Astrocyte of the spinal cord (primary cell): ENCODE measurements at places on chromosomes 11 and 22.

- peak; percentile 64 for DNase-seq
These were observed 9.2 kb downstream of the OR8B4 start for GRCh38 chr11:124415356-124415923.

- peak; percentile 86 for DNase-seq
These were observed 13.2 kb downstream of the C11orf87 start for GRCh38 chr11:109435121-109435742.

DNA sequence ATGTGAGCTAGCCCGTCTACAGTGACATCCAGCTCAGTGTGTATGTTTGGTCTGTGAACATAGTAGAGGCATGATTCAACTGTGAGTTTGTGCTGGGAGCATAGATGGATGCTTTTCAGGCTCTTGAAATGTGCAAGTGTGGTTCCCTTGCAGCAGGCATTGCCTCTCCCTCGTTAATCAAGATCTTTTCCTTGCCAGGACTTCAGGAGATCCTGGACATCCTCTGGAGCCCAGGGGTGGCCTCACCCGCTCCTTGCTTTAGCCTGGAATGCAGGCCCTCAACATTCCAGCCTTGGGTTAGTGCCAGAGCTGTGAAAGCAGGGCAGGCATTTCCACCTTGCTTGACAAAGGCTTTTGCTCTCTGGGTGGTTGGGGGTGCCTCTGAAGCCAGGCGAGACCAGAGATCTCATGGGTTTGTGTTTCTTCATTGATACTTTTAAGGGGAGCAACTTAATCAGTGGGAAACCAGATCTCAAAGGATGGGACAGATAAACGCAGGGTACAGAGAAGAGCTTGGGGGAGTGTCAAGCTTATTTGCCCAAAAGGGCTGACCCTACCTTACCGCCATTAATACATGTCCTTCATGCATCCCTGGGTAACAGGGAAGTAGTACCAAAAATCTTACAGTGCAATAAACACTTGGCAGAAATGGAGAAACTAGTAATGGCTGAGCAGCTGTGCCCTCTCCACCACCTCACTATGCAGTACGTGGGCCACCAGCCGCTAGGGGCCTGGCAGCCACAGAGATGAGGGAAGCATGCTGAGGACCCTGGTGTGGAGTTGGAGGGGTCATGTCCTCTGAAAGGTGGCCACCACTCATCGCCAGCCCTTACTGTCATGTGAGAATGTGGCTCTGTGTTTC is 72.1 kb downstream of the PTPRJ start:
- peak; percentile 58 for DNase-seq

GRCh38 chr11:69195824-69196782 is 40.4 kb downstream of the SMIM38 start:
- DNase-seq, result no peak

- DNase-seq, result peak; percentile 50
These were observed 2.1 kb downstream of the RTN3 start for GRCh38 chr11:63683133-63683991.

DNA sequence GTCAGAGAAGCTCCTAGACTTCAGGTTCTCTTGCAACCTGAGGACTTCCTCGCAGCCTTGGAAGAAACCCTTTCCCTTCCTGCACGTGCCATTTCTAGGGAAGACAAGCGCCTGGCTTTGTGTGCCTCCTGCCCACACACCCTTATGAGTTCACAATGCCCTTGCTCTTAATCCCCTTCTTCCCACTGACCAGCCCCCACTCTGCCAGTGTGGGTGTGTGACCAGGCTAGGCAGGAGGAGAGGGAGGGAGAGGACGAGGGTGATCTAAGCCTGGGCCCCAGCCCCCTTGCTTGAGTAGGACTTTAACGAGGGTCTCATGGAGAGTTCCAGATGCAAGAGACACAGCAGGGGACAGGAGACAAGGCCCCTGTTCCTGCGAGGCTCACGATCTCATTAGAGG is 30.2 kb downstream of the TP53I11 start:
- DNase-seq, result no peak

- DNase-seq, result no peak
These were observed 77.2 kb upstream of the PPARA start for GRCh38 chr22:46072981-46073682.

GRCh38 chr11:47152953-47153950 is 23.4 kb downstream of the ARFGAP2 start:
- DNase-seq, result peak; percentile 82

GRCh38 chr11:16924462-16924825 is 89.8 kb downstream of the PLEKHA7 start:
- no peak for DNase-seq

GRCh38 chr11:3162410-3163240 is 2.5 kb downstream of the OSBPL5 start:
- no peak for DNase-seq

- no peak for DNase-seq
These were observed 24.6 kb upstream of the GRAMD4 start for GRCh38 chr22:46595545-46595944.

DNA sequence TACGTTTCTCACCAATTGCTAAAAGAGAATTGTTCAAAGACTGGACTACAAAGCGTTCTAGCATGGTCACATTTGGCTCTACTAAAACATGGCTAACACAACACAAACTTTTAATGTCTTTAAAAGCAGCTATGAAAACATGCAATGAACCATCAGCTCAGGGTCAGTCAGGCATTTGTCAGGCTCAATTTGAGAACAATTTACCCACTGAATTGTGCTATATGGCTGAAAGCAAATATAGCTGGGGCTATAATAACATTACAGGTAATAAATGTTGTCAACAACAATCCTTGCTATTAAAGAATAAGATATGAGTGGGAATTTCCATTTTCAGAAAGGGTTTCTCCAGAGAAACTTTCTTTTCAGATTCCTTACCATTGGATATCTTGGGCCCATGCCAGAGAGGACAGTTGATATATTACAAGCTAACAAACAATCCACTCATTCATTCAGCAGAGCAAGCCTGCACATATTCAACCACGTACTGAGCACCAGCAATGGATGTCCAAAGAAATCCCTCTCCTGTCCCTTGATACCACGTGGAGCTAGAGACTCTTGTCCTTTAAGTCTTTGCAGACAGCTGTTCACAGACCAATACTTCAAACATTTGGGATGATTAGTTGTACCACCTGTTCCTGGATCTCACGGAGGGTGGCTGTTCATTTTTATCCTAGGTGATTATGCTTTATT is 82.5 kb upstream of the DDI1 start:
- no peak for DNase-seq

DNA sequence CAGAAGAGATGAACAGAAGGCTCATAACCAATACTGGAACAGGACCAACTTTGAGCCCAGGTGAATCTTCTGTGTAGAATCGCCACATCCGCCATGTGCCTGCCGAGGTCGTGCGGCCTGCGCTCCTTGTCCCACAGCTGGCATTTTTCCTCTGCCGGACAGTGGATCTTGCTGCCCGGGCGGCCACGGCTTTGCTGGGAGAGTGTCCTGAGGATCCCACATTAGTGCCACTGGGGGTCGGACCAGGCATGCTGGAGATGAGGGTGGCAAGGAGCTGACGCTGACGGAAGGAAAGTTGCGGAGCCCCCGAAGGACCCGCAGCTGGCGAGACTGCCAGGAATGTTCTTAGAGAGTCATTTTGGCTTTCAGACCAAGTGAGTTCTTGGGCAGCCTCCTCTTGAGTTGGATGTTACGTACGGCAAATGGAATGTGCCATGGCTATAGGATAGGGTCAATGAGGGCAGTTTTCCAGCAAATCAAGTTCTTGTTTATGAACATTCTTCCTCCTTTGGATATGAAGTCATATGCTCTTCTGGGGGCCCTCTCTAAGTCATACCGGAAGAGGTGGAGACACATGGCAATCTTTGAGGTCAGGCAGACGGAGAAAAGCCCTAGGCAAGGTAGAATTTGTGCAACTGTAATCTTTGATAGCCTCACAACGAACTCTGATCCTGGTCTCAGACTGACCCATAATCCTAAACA is 57.4 kb upstream of the NUP160 start:
- DNase-seq, result peak; percentile 26

DNA sequence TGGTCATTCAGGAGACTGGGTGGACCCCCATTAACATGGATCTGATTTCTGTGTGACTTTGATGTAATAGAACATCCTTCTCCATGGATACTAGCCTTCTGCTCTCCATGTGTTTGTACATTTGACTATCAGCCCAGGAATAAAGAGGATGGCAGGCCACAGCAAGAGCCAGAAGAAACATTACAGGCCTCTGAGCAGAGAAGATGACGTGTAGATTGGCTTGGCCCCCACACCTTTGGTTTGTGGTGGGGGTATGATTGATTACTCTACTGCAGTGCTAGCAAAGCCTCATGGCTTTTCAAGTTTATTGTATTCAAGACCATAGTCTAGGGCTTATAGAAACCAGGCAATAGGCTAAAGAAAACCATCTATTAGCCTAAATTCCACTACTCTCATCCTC is 77.0 kb downstream of the GRAMD1B start:
- peak; percentile 70 for DNase-seq

GRCh38 chr11:60951904-60952741 is at the start of gene SLC15A3:
Gene SLC15A3 (minus strand): TSS chr11:60952176. CDS start chr11:60951551, 625 bp downstream.
- no peak for DNase-seq

GRCh38 chr22:36399472-36399778 is 11.7 kb upstream of the MYH9 start:
- no peak for DNase-seq

DNA sequence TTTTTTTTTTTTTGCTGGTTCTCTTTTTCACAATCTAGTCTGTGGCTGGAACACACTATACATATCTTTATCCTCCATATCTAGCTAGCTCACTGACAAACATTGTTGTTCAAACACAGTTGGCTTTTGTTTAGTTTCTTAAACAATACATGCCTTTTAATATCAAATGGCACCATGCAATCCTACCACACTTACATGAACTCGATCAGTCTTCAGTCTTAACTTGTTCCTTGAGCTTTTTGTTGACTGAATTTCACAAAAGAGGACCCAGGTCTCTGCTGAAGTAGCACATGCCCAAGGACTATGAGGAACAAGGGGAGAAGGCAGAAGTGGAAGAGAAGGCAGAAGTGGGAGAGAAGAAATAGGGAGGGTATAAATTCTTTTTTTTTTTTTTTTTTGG is 25.5 kb downstream of the TMEM123 start:
- DNase-seq, result no peak

- peak; percentile 77 for DNase-seq
These were observed at the start of gene MPZL3 for GRCh38 chr11:118251858-118252652. Gene MPZL3 (minus strand): TSS chr11:118252365. CDS start chr11:118252294, 71 bp downstream.

DNA sequence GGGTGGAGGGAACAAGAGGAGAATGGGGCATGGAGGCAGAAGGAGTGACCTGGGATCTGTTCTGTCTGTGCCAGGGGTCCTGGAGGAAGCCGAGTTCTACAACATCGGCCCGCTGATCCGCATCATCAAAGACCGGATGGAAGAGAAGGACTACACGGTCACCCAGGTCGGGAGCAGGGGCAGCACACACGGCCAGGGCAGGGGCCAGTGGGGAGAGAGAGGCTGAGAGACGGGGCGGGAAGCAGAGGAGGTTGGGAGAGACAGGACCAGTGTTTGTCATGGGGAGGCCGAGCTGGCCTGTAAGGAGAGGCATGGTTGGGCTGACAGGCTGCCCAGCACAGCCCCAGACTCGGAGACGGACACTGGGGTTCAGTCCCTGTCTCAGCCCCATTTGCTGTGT is 4.7 kb downstream of the KCTD17 start:
- DNase-seq, result no peak

- peak; percentile 76 for DNase-seq
These were observed 135.1 kb downstream of the BCR start for GRCh38 chr22:23315341-23315917.

DNA sequence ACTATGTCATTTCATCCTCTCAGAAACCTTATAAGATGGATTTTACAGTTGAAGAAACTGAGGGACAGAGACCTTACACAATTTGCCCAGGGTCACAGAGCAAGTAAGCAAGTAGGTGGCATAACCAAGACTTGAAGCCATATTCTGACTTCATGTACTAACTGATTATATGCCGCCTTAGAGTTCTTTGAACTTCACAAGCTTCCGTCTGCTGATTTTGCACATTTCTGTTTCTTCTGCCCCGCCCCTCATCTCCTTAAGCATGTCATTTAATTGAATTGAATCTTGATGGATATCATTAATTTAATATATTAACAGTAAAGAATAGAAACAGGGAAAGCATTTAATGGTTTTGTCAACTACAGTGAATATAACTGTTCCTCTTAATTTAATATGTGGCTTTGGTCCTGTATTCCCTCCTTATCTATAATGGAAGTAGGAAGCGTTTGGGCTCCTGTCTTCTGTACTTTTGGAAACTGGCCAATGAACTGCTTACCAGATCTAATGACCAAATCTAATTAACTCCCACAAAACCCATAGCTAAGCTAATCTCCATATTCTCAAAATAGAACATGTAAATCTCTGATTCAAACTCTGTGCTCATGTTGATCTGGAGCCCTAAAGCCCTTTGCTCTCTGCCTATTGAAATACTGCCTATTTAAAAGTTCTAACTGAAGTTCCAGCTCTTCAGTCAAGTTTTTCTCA is 30.4 kb downstream of the SIK2 start:
- DNase-seq, result no peak

DNA sequence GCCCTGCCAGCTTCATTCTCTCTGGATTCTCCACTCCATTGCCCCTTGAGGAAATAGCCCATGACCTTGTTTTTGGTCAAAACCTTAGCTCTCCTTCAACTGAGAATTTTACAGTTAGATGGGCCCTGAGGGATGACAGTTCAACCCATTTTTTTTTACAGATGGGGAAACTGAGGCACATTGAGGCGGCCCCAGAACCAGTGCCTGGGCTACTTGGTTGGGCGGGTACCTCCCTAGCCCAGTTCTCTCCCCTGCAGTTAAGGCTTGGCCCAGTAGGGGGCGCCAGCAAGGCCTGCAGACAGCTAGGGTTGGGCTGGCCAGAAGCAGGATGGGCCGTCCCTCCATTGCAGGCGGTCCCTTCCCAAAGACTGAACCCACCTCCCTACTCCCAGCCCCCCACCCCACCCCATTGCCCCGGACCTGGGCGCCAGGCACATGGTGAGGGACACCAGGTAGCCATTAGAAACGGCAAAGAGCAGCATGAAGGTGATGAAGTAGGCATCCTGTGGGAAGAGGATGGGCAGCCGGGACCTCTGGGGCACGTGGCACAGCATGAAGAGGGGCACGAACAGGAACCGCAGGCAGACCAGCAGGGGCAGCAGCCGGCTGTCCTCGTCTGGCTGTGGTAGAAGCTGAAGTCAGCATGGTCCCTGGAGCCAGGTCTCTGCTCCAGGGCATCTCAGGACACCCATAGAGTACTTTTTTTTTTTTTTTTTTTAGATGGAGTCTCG is 7.6 kb downstream of the SLC29A2 start:
- DNase-seq, result no peak

GRCh38 chr11:65170058-65170534 is at the start of gene SPDYC:
Gene SPDYC (plus strand): TSS chr11:65170233. CDS start chr11:65171358, 1,125 bp downstream.
- DNase-seq, result no peak

GRCh38 chr11:36258730-36259360 is 30.4 kb downstream of the COMMD9 start:
- DNase-seq, result peak; percentile 68

GRCh38 chr11:121421149-121421901 is 30.8 kb upstream of the SORL1 start:
- DNase-seq, result no peak

DNA sequence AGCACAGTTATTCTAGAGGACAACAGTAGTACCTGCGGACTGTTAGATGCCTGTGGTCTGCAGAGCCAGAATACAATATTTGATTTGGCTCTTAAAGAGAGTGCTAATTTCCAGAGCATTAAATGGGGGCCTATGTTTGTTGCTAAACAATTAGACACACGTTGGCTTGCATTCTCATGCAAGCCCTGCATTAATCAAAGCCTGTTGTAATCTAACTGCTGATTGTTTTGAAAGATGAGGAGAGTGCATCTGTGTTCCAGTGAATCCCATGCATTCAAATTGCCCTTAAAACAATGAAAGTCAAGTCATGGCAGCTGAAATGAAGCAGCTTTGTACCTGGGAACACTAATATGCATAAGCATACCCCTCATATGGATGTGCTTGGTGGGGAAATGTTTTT is 419.4 kb downstream of the DYNC2H1 start:
- DNase-seq, result no peak
